ENCODE measurements at places on chromosomes 2 and 18.

- no peak for DNase-seq
Observed at GRCh38 chr2:30368258-30368657, 78.8 kb upstream of the LCLAT1 start.

DNA sequence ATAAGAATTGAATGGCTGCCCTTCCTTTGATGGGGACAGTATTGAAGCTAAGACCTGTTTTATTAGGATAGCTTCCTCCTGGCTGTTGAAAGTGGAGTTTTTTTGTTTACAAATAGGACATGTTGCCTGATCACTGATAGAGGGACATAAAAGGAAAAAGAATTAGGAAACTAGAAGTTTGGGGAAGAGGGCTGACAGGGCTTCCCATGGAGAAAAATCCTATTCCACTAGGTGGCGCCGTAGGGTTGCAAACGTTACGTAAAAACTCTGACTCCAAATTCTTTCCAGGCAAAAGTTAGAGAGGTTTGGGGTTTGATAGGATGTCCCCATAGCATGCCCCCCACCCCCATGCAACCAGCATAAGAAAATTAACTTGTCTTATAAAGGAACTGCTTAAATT is 11.1 kb upstream of the RBFA start:
- DNase-seq: no peak

DNA sequence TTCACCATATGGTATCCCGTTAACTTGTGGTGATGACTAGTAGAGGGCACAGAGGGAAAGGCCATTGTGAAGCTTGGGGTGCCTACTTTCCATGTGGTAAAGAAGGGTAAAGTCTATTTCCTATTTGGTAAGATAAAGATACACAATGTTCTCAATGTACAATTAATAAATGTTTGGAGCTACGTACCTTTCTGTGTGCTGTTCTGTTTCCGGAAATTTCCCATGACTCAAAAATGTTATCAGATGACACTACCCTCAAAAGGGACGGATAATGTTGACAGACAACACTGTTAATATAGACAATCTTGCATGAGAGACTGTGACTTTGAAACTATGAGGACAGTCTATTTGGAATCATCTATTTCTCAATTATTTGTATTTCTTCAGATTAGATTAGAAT is 4.2 kb upstream of the SULT1C3 start:
- no peak for DNase-seq

DNA sequence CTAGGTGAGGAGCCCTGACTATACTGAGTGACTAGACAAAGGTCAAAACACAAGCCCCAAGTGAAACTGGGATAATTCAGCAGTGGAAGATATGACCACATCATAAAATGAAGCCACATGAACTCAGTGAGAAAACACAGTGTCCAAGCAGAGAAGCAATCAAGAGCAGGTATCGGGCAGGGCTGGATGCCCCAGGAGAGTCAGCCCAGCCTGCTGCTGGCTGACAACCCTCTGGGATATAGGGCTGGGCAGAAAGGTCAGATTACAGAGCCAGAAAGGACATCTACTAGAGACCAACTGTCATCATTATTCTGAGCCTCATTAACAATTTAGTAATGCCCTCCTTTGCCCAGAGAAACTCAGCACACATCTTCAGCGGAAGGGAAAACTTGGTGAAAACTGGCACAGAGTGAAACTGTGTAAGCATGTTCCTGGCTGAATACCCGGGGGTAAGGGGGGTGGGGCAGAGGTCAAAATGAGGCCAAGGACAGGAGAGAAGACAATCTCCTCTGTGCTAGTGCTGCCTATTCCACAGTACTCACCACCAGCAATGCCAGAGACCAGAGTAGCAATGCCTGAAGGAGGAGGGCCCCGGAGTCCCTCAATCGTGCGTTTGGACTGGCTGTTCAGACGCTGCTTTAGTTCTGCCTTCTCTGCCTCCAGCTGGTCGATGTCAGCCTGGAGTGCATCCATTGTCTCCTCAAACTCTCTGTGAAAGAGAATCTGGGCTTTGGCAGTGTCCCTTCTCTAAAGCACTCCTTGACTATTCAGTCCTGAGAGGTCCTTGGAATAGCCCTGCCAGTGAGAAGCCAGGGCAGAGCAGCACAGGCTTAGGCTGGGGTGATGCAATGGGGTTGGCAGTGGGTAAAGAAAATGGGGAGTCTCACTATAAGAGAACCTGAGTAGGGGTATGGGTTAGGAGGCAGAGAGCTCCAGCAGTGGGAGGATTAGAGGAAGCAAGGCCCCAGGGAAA is 15.3 kb downstream of the DCTN1 start:
- no peak for DNase-seq

DNA sequence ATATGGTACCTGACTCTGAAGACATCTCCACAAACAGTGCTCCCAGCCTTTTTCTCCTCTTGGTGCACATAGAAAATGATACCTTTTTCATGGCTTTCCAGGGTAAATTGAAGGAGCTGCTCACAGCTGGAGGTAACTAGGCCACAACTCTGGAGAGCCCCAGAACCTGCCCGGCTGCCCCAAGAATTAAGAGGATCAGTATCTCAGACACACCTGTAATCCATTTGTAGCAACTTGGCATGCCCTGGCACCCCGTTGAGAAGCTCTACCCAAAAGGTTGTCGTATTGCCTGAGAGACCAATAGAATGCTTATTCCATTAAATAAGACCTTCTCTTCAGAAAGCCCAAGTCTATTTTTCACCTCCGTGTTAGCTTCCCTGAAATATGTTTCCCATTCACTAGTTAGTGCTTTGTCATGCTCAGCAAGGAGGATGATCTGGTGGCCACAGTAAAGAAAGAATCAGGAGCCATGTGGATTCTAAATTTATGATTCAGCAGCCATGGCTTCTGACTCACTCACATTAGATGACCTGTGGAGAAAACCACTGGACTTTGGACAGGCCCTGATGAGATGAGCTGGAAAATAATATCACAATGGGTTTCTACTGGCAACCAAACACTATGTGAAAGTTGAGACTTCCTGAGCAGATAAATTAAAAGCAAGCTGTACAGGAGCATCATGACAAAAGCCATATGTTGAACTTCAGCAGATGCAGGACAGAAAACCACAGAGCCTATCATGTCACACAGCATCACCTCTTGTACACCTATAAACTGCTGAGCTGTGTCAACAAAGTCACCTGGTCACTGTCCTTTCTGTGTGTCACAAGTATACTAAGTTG is 253.3 kb upstream of the OSR1 start:
- no peak for DNase-seq
